ENCODE measurements at places on chromosomes 1 and 21.

DNA sequence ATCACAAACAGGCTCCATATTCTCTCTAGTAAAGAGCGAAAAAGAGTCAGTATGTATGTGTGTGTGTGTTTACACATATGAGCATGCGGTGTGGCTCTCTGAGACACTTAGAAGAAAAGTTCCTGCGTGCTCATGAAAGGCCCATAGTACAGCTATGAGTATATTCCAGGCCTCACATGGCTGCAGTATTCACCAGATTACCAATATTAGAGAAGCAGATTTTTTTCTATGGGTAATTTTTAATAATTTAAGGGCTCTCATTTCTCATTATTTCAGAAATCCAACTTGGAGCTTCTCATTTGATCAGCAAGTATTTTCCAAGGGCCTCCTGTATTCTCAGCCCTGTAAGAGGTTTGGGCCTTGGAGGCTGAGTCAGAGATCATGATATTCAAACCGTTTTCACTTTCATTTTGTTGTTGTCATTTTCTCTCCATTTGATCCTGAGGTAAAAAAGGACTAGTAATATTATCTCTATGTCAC, 232.9 kb upstream of the SGIP1 start:
- DNase-seq = no peak

- DNase-seq = no peak
These were observed 174.2 kb upstream of the GORAB start for GRCh38 chr1:170357750-170358149.

DNA sequence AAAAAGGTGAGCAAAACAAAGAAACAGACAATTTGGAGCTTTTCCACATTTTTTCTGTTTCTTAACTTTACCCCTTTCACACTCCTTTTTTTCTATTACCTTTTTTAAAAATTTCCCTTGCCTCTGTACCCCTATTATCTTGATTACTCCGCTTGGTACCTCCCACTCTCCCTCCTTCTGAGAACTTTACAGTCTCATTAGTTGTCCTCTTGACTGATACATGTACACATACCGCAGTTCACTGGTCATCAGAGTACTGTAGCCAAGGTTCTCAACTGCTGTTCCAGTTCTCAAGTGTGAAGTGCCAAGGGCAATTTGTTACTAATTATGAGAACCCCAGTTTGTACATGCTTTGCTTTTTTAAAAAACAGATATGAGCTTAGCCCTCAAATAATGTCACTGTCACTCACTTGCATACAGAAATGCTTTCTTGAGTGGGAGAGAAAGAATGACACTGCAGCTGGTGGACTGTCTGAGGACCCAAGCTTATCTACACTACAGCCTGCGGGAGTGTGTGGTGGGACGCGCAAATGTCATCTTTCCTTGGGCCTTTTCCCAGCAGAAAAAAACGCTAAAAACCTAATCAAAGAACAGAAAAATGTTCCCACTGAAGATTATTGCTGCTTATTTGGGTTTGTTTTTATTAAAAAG, 160.8 kb downstream of the DISP1 start:
- no peak for DNase-seq

DNA sequence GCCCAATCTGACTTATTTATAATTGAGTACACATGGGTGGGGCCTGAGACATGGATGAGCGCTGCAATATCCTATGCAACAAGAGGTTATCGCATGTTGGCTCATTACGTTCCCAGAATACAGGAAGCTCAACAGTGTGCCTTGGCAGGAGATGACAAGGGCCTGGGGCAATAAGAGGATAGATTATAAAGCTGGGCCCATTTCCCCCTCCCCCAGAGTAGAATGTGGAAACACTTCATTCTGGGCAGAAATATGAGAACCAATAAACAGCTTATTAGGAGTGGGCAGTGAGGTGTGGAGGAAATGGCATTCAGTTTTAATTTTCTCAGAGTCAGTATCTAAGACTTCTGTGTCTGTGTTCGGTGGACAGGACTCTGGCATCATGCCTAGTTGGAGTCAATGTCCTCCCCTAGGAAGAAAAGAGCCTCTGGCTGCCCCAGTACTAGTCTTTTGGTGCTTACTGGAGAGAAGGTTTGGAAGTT, 92.8 kb downstream of the PIK3R3 start:
- no peak for DNase-seq

DNA sequence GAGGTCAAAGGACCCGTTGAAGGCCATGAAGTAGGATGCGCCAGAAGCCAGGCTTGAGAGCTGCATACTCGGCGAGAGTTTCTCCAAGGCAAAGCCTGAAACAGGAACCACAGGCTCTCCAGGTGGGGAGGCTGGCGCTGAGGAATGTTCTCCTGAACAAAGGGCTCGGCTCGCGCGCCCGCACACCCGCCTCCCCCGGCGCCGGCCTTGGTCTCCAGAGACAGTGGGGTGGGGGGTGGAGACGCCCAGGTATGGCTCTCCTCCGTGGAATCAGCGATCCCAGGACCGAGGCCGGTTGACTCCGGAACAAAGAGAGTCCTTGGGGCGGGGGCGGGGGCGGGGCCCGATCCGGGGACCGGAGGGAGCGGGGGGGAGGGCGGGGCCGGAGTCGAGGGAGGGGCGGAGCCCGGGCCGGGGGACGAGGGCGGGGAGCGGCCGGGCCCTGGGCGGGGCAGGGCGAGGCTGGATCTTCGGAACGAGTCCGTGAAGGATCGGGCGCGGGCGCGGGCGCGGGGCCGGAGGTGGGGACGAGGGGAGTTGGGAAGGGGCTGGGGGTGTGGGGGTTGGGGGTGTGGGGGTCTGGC, 85.0 kb downstream of the NKAIN1 start:
- DNase-seq = peak; percentile 64

- no peak for DNase-seq
These were observed 12.1 kb downstream of the BSND start for GRCh38 chr1:55010887-55011217.

DNA sequence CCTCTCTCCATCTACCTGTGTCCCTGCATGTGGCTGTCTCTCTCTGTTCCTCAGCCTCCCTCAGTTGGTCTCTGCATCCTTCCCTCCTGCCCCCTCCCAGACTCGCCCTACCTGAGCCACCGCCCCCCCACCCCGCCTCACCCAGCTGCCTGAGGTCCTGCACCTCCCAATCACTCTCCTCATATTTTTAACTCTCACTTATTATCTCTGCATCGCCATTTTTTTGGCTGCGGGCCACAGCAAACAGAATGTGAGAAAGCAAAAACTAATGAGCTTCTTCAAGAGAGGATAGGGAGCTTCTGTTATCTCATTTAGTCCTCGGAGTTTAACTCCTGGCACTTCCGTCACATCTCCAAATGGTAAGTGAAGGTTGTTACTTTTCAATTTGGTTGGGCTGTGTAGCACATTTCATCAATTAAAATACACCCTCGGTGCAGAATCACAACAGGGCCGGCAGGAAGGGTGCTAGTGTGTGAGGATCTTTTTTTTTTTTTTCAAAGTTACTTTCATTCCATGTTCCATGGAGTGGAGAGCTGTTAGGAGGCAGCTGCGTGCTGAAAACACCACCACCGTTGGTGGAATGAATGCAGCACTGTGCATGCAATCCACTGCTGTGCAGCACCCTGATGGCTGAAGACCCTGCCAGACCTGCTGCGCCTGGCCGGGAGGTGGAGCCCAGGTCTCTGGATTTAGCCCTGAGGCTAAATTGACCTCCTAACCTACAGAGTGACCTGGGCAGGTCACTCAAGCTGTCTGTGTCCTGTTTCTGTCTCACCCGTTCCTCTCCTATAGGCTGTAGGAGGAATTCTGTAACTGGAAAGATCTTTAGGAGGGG, 157.2 kb upstream of the NFIA start:
- no peak for DNase-seq

GRCh38 chr1:67847466-67847865, 14.2 kb upstream of the GNG12 start:
- DNase-seq = no peak

Measured in stimulated activated CD8-positive, alpha-beta memory T cell treated with anti-CD3 and anti-CD28 coated beads, Interleukin-7, amount 100 ng/mL, for 4 hours (primary cell).